ENCODE measurements at places on chromosomes 16 and 17. TPM values are rescaled to one million over a fixed set of nuclear protein-coding genes. Genes with fewer than 3 reads are reported as not detected.

The GOT2 gene
- total RNA-seq: 56.7 TPM

The PGP gene
- 19.0 TPM for total RNA-seq

The KRT32 gene
- not detected for total RNA-seq

The UTS2R gene
- not detected for total RNA-seq

The PRDM7 gene
- total RNA-seq: not detected

The ZNF668 gene
- total RNA-seq: 6.4 TPM

The MRPL58 gene
- total RNA-seq: 27.7 TPM

The KRT33B gene
- 0.24 TPM for total RNA-seq

The DNAI2 gene
- not detected for total RNA-seq

The TNP2 gene
- total RNA-seq: not detected

The CCL3 gene
- not detected for total RNA-seq

The NOD2 gene
- total RNA-seq: 14.0 TPM

The MT1G gene
- 4.1 TPM for total RNA-seq

The TMEM238L gene
- not detected for total RNA-seq

The PERCC1 gene
- not detected for total RNA-seq

The DHRS7C gene
- total RNA-seq: not detected

The PIPOX gene
- 1.2 TPM for total RNA-seq

The GPR139 gene
- total RNA-seq: not detected

The SNX20 gene
- not detected for total RNA-seq

The PRSS22 gene
- 21.0 TPM for total RNA-seq

The ALDH3A1 gene
- 11.3 TPM for total RNA-seq

The IL17C gene
- 2.2 TPM for total RNA-seq

The NPIPB6 gene
- total RNA-seq: not detected

The ELMO3 gene
- 49.2 TPM for total RNA-seq

The CYGB gene
- total RNA-seq: 21.0 TPM

The CD300E gene
- under 0.01 TPM for total RNA-seq

The ASGR2 gene
- not detected for total RNA-seq

The CCL2 gene
- 25.5 TPM for total RNA-seq

The PLA2G10 gene
- total RNA-seq: not detected

The UMOD gene
- not detected for total RNA-seq

The TMEM92 gene
- 0.96 TPM for total RNA-seq

The JPT1 gene
- total RNA-seq: 256 TPM

The TOP2A gene
- total RNA-seq: 8.2 TPM

The EPN2 gene
- 14.3 TPM for total RNA-seq

The ZSCAN10 gene
- total RNA-seq: not detected

The TLCD1 gene
- 9.4 TPM for total RNA-seq

The MPV17L gene
- 0.72 TPM for total RNA-seq

The MT1A gene
- not detected for total RNA-seq

The KCNJ16 gene
- 17.1 TPM for total RNA-seq

The ABCA6 gene
- under 0.01 TPM for total RNA-seq

The PRSS8 gene
- total RNA-seq: 33.0 TPM

The RND2 gene
- total RNA-seq: not detected

The KRT15 gene
- total RNA-seq: 92.7 TPM

The TBC1D3C gene
- total RNA-seq: not detected

The ANKS3 gene
- total RNA-seq: 15.1 TPM

The NEUROD2 gene
- not detected for total RNA-seq

The NLRC3 gene
- not detected for total RNA-seq

The KRT24 gene
- total RNA-seq: 0.21 TPM

The CHST6 gene
- 0.48 TPM for total RNA-seq

The MYO15A gene
- total RNA-seq: under 0.01 TPM

The CES3 gene
- 5.3 TPM for total RNA-seq

The PTX4 gene
- not detected for total RNA-seq

The TMIGD1 gene
- not detected for total RNA-seq

The GSG1L2 gene
- total RNA-seq: not detected
